Activated CD8-positive, alpha-beta memory T cell treated with anti-CD3 and anti-CD28 coated beads, Interleukin-2, amount 50 U/mL, for 48 hours (primary cell): ENCODE measurements at places on chromosomes 13 and 19.

DNA sequence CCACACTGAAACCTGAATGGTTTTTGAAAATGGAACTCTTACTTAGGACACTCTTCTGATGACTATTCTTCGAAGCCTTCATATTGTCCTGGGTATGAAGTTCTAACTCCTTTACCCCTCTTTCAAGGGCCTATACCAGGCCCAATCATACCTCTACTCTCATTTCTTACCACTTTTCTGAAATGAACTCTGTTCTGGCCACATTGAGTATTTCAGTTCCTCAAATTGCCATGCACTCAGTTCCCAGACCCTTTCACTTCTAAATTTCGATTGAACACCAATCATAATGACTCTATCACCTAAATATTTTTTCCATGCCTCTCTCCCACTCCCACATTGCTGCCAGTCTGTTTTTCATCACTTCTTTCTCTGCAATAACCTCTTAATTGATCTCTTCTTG lies 53.7 kb downstream of the LACC1 start:
- DNase-seq, result no peak

DNA sequence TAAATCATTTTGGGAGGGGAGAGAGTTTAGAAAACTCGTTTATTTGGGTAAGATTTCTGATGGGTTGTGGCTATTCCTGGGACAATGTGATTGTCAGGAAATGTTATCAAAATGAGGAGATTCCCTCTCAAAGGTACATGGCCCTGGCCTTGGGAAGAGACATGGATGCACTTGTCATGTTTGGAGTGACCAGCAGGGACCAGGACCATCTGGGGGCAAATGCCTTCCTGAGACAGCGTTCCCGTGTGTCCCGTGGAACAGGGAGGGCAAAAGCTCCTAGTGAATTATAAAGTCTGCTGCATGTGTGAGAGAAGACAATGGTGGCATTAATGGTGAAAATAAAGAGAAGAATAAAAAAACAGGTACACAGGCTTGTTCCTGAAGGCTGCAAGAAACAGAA lies 317.3 kb downstream of the ZNF536 start:
- DNase-seq, result no peak

GRCh38 chr19:38721496-38721895 lies 22.8 kb downstream of the CAPN12 start:
- no peak for DNase-seq

- DNase-seq, result no peak
Measured at GRCh38 chr19:56291867-56292266, 19.3 kb downstream of the EDDM13 start.

DNA sequence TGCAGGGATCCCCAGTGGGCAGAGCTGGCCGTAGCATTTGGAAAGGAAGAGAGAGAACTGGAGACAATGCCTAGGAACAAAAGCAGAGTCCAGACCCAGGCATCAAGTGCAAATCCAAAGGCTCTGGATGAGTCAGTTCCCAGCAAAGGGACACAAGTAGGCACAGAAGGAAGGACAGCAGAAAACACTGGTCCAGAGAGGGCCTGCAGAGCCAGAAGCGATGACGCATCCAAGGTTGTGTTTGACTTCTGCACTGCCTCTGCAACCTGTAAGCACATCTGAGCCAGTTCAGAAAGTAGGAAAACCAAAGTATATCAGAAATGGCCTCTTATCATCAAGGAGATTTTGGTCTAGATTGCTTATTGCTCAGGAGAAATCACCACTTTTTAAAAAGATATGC lies 604.5 kb downstream of the FGF9 start:
- no peak for DNase-seq

DNA sequence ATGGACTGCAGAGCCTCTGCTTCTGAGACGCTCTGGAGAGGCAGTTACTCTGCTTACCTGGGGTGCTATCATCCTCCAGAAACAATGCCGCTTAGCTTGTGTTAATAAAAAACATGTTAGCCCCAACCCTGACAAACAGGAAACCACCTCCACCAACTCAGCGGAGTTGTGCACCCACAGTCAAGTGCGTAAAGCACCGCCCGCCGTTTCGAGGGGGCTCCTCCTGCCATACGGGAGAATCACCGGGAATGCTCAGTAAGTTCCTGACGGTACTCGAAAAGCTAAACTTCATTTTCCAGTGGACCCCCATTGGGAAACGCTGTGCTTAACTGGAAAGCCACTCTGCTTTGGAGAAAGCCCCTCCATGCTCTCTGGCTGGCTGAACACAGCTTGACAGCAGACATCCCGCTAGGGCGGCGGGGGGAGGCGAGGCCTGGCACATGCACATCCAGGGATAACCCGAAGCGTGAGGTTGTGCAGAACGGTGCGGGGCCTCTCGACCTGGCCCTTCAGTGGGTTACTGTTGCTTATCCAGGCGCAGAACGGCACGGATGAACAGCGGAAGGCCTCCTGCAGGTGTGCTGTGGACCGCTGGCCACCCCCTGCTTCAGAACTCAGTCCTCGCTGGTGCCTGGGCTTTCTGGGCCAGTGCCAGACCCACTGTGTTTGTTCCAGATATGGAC lies 17.1 kb downstream of the GAS6 start:
- peak; percentile 46 for DNase-seq

GRCh38 chr19:55689411-55690108 lies 14.5 kb downstream of the EPN1 start:
- no peak for DNase-seq

- no peak for DNase-seq
Measured at GRCh38 chr13:95494082-95494681, 58.3 kb upstream of the CLDN10 start.

GRCh38 chr13:102773441-102774213 lies at the start of gene TEX30:
TSS of gene TEX30 (minus strand) at chr13:102773786. CDS start at chr13:102770026, 3,760 bp downstream.
- DNase-seq, result peak; percentile 93

GRCh38 chr19:4220188-4220587 lies 9.1 kb upstream of the EBI3 start:
- no peak for DNase-seq

- DNase-seq, result no peak
Measured at GRCh38 chr19:43572171-43572588, 3.1 kb downstream of the XRCC1 start.

DNA sequence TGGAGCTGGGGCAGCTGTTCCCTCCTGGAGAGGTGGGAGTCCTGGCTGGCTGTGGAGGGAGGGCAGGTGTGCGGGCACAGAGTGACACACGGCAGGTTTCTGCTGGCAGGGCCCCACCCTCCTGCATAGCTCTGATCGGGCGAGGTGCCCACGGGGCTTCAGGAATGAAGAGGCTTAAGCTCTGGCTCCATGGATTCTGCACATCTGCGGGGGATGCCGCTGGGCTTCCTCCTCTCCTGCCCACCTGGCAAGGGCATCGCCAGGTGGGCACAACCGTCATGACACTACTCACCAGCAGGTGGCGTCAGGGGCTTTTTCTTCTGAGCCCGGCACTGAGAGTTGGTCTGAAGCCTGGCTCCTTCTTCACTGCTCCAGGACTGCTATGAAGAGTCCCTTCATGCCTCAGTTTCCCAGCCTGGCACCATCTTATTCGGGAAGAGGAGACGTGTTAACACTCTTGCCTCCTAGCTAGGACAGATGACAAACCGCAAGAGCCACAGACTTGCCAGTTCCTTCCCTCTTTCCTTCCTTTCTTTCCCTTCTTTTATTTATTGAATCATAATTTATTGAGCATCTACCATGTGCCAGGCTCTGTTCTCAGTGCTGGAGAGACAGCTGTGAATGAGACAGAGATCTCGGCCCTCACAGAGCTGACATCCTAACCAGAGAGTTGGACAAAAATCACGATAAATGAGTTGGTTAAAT lies 15.2 kb upstream of the PAK4 start:
- peak; percentile 91 for DNase-seq

- no peak for DNase-seq
Measured at GRCh38 chr19:48484931-48485612, 15.9 kb downstream of the CYTH2 start.

- no peak for DNase-seq
Measured at GRCh38 chr13:102198418-102199311, 203.2 kb downstream of the FGF14 start.

- DNase-seq, result peak; percentile 8
Measured at GRCh38 chr19:30349131-30349730, 23.0 kb upstream of the ZNF536 start.

- no peak for DNase-seq
Measured at GRCh38 chr13:20716951-20717350, 13.5 kb downstream of the IL17D start.

DNA sequence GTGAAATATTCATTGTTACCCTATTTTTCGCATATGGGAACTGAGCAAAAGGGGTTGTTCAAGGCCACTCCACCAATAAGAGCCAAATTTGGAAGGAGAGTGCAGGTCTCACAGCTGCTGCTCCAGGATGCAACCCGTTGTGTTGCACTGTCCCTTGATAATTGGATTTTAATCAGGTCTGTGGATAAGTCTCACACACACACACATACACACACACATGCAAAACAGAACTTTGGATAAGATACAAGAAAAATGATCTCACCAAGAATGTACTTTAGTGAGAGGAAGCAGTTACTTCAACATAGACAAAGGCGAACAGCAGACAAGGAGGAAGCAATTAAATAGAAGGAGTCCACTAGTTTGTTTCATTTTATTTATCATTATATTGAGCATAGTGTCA lies 127.3 kb upstream of the EDNRB start:
- no peak for DNase-seq

GRCh38 chr19:43790587-43790986 lies 9.8 kb upstream of the KCNN4 start:
- no peak for DNase-seq

- no peak for DNase-seq
Measured at GRCh38 chr19:5091018-5091683, 122.2 kb downstream of the KDM4B start.

GRCh38 chr13:109740121-109740520 lies 46.3 kb downstream of the IRS2 start:
- DNase-seq, result no peak

GRCh38 chr13:73198991-73199411 lies 140.2 kb downstream of the KLF5 start:
- no peak for DNase-seq

DNA sequence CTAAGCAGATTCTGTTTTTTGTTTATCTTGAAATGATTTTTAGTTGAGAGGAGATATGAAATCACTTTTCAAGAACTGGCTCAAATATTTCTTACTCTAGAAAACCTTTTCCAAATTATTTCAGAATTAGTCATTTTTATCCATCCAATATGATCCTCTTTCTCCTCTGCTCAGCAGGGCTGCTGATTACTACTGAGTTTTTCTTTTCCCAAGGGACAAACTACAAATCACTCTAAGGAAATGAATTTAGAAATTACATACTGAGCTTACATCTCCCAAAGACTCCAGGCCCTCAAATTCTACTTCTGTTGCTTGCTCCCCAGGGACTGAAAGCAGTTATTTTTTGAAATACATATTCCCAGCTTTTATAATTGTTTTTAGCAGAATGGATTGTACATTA lies 87.4 kb upstream of the UFM1 start:
- no peak for DNase-seq

DNA sequence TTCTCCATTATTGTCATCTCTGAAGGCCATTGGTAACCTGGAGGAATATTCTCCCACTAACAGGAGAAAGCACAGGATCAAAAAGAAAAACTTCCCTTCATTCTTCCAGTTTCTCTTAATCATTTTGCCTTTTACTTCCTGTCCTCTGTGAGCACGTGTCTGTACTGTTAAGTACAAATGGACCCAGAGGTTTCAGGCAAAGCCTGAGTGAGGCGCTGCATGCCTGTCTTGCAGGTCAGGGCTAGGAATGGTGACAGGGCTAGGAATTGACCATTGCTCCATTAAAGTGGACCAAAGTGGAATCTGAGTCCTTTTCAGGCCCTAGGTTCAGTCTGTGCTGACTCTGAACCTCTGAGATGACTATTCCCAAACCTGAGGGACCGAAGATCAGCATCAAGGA lies 326.7 kb downstream of the SHISA2 start:
- DNase-seq, result no peak

DNA sequence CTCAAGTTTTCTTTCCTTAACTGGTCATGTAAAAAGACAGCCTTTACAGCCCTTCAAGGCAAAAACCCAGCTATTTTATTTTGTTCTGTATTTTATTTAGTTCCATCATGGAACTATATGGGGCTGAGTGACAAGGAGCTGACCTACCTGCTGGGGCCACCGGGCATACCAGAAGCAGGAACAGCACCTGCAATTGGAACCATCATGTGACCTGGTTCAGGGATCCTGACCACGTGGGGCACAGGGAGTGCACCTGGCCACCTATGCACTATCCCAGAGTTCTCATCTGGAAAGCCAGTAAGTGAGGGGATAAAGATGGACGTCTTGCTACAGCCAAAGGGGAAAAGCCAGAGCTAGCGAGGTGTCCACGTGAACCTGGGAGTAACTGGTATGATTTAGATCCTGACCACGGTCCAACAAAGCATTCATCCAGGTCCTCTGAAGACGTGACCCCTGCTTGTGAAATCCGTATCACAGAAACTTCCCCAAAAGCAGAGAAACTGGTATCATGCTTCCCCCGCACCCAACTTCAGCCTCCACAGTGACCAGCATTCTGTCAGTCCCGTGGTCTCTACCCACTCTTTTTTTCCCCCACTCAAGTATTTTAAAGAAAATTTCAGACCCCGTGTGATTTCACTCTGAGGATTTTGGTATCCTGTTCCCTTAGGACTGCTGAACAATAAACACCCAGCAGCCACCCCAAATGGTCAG lies 40.5 kb upstream of the SLC15A1 start:
- no peak for DNase-seq

DNA sequence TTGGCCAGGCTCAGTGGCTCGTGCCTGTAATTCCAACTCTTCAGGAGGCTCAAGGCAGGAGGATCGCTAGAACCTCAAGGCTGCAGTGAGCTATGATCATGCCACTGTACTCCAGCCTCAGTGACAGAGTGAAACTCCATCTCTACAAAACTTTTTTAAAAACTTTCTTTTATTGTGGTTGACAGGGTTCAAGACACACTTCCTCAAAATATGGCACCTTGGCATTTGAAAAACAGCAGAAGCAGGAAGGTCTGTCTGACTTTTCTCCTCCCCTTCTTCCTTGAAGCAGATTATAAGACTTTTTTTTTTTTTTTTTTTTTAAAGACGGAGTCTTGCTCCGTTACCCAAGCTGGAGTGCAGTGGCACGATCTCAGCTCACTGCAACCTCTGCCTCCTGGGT lies 100.3 kb downstream of the TM9SF2 start:
- no peak for DNase-seq

- no peak for DNase-seq
Measured at GRCh38 chr13:32126278-32126677, 94.7 kb downstream of the FRY start.

- peak; percentile 60 for DNase-seq
Measured at GRCh38 chr19:37227996-37228395, 10.0 kb downstream of the ZNF383 start.
